Mammary epithelial cell (primary cell): ENCODE measurements at places on chromosomes 16 and 17. TPM values are rescaled to one million over a fixed set of nuclear protein-coding genes. Genes with fewer than 3 reads are reported as not detected.

DNA sequence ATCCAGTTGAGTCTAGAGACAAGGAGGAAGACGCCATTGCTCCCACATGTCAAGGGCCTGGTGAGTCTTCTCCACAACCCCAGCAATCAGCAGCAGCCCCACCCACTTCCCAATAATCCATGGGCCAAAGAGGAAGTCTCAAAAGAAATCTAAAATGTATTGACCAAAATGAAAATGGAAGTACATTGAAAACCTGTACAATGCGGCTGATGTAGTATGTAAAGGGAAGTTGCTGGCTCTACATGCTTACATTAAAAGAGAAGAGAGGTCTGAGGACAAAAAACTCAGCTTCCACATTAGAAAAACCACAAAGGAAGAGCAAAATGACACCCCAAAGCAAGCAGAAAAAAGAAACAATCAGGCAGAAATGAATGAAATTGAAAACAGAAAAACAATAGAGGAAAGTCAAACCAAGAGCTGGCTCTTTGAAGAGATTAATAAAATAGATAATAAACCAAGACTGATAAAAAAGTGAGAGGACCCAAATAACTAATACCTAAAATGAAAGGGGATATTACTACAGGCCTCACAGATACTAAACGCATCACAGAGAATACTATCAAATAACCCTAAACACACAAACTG is 100.6 kb upstream of the METRNL start:
- no peak for DNase-seq

KRT40 gene
- not detected in 2 replicates for total RNA-seq

- peak; percentile 84 for DNase-seq
These were observed 1.5 kb downstream of the FOXN1 start for GRCh38 chr17:28507567-28508203.

DNA sequence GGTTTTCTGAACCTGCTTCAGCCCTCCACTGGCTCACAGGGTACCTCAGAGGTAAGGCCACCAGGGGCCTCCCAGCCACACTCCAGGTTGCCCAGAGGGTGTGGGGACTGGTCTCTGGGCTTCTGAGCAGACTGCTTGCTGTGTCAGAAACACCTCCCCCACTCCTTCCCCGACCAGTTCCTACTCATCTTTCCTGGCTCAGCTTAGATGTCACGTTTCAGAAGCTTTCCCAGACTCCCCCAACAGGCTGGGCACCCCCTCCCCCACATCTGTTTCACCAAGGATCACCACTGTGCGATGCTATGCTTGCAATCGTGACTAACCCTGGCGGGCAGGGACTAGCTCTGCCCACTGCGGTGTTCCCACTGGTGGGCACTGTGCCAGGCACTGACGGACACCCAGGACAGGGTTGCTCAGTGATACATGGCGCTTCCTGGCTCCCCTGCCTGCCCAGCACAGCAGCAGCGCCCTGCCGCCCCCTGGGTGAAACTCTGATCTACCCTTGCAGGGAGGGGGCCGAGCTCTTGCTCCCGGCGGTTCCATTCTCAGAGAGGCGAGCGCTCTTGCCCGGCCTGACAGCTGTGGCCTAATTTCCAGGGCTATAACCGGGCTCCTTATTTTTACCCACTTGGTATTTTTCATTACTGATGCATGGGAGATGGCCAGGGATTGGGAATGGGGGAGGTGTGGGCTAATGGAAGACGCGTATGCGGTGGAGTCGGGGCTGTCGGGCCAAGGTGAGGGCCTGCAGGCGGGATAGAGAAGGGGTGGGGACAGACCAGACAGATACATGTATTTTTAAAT is 29.4 kb upstream of the MTSS2 start:
- DNase-seq = peak; percentile 99

DNA sequence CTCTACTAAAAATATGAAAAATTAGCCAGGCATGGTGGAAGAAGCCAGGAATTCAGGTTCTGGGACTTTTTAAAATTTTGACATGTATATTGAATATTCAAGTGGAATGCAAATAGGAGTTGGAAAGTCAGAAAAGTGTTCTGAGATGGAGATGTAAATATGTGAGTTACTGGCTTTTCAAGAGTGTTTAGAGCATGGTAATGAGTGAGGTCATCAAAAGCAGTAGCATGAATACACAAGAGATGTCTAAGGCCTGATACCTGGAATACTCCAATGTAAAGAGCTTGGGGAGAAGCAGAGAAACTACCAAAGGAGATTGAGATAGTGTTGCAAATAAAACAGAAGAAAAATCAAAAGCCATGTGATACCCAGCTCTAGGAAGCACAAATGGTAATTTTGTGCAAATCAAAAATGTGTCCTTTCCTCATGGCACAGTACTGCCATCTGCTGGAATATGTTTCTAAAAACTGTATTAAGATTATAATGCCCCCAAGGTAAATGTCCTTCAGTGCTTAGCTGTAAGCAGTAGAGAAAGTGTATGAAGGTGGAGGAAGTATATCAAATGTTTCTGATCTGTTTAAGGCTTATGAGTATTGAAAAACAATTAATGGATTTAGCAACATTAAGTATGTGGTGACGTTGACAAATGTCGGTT is 908.4 kb downstream of the KCNJ18 start:
- peak; percentile 2 for DNase-seq
